ENCODE measurements at places on chromosomes 6 and 20.

DNA sequence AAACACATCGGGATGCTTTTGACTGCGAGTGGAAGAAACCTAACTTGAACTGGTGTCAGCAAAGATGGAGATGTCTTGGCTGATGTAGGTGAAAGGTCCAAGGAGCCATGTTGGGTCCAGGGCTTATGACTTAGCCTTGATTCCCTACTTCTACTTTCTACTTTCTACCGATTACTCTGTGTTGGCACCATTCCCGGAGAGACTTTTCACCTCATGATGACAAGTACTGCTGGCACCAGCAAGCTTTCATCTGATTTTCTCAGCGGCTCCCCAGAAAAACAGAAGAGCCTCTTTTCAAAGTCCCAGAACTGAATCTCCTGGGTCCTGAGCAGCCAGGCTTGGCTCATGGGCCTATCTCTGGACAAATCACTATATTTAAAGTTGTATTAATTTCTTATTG lies 4.9 kb upstream of the EDN3 start:
- no peak for DNase-seq

GRCh38 chr6:31639043-31639442 lies 13.4 kb downstream of the BAG6 start:
- DNase-seq: no peak

DNA sequence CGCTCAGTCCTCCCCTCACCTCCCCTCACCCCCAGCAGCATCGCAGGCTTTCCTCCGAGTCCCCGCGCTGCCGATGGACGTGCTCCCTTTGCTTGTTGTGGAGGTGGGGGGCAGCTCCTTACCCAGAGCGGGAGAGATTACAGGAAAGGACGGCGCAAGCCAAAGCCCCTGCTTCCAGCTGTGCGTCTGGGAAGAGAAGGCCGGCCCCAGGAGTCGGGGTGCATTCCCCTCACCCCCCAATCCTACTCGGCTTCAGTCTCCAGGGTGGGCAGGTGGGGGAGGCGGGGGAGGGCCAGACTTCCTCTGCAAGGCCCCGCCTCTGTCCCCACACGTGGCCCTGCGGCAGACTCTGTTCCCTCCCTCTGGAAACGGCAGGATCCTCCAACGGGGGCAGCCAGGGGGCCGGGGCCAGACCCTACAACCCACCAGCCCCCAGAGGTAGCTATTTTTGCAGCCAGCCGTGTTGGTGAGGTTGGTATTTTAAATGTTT lies 43.6 kb downstream of the NTSR1 start:
- no peak for DNase-seq

DNA sequence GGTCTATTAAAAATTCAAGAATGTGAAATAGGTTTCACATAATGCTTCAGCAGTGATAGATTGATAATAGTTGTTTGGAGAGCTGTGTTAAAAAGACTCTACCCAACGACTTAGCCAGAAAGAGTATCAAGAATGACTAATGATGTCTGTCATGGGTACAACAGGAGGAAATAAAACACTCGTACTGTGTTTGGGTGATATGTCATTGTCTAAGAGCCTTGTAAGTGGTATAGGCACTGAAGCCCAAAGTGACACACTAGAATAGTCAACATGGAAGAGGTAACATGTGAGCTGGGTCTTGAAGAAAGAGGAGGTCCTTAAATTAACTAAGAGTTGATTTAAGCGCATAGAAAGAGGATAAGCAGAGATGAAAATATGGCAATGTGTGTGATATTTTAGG lies 471.8 kb upstream of the MAN1A1 start:
- no peak for DNase-seq

DNA sequence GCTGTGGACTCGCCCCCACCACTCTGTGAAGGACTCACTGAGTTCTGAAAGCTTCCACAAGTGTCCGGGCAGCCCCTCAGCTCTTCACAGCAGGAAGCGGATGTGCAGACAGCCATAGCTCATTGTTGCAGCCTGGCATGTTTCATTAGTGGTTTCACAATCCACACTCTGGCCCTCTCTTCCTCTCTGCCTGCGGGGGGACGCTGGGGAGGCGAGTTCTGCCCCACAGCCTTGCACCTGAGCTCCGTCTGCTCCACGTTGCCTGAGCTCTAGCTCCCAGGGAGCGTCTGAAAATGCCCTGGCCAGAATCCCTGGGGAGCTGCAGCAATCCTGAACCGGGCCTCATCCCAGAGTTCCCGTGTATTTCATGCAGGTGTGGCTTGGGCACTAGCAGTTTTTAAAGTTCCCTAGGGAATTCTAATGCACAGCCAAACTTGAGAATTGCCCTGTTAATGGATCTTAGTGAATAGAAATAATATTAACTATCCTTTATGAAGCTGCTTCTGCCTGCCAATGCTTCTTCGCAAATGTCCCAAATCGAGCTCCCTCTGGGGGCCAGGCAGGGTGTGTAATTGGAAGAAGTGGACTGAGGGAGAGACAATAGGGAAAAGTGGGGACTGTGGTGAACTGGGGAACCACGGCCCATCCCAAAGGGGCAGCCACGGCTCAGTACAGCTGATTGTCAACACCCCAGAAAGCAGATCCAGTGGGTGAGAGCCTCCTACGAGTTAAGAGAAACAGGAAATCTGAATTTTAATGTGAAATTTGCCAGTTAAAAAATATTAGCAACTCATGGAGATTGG lies 51.5 kb downstream of the CTCFL start:
- DNase-seq: no peak

- no peak for DNase-seq
These were observed 9.2 kb downstream of the SCP2D1 start for GRCh38 chr20:18822832-18823231.

GRCh38 chr20:19511931-19512330 lies 246.1 kb upstream of the RIN2 start:
- no peak for DNase-seq

- DNase-seq: no peak
These were observed 46.7 kb downstream of the MARCKS start for GRCh38 chr6:113903666-113904330.

DNA sequence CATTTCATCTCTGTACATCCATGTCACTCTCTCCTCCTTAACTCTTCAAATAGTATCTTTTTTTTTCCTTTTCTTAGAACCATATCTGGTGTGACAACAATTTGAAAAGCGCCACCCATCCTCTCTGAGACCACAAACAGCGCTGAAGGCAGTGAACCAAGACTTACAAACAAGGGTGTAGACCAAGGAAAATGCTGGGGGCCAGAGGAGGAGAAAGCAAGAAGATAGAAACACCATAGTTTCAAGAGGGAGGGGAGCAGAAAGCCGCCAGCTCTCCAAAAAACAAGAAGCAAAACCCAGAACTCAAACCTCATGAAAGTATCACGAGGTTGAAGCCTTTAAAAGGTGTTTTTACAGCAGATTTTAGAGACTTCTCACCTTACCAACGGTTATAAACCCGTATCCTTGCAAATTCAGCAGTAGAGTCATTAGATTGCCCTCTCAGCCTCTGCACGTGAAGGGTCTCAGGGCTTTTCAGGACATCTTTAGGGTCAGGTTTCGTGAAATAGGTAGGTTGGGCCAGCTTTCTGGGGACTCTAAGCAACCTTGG lies 13.3 kb upstream of the RIPOR2 start:
- no peak for DNase-seq

DNA sequence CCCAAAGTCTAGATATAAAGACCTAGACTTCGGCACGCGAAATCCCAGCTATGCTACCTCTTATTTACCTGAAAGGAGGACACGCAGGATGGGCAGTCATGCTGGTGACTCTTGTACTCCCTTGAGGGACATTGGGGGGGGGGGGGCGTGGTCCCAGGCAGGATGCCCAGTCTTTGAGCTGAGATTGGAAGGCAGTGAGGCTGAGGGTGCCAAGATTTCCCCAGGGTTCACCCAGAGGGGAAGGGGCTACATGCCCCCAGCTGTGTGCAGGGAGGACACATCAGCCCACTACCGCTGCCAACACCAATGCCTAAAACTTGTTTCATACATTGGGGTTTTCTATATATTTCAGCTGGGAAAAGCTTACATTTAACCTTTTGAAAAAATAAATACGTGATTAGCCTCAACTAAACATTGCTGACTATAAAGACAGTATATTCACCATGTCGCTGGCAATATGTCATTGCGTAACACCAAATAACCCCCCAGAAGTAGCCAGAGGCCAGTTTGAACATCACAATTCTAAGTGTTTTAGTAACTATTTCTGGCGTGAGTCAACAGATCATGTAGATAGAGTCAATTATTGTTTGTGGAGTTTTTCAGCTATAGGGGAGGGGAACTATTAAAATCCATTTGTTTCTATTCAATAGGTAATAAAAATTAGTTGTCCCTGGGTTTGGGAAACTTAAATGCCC lies 21.6 kb downstream of the MGME1 start:
- no peak for DNase-seq

- DNase-seq: no peak
These were observed 211.9 kb downstream of the FOXC1 start for GRCh38 chr6:1821513-1822183.

DNA sequence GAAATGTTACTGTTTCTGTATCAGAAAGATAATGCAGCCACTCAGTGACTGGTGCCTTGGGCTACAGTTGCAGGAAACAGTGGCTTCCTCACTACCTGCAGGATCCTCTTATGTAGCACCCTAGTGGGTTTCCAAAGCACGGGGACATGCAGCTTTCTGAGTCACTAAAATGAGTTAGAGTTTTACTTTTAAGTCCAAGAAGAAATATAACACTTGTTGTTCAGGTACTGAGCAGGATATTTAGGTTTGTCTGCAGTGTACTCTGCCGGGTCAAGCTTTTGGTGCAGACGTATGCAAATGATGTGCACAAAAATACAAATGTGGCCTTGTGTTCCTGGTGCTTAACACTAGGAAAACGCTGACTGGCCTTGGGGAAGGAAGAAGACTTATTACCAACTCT lies 22.0 kb downstream of the ACSS1 start:
- no peak for DNase-seq

GRCh38 chr20:20743511-20744169 lies 31.2 kb upstream of the RALGAPA2 start:
- DNase-seq: peak; percentile 15

GRCh38 chr20:38890497-38890818 lies 35.8 kb upstream of the FAM83D start:
- DNase-seq: no peak

- DNase-seq: no peak
These were observed 50.6 kb downstream of the SOD2 start for GRCh38 chr6:159642481-159642880.

DNA sequence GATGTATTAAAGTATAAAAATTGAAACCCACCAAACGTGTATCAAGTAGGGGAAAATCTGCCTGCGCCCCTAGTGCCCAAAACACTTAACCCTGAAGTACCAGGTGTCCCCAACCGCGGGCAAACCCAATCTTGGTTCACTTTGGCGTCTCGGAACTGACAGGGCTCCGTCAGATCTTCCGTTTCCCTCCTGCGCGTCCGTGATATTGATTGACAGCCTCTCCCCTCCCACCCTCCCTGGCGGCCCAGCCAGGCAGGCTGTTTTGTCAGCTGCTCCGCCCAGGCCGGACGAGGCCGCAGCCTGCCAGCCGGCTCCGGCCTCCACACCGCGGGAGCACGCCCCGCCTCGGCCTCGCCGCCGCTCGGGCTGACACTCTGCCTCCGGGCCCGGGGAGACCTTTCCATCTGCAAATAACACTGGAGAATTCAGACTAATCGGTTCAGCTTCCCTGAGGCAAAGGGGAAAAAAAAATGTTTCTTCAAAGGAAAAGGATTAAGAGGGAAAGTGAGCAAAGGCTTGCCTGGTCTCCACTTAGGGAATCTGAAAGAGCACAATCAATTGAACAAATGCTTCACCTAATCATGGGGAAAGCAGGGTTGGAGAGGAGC lies 234.9 kb upstream of the MCHR2 start:
- peak; percentile 78 for DNase-seq

DNA sequence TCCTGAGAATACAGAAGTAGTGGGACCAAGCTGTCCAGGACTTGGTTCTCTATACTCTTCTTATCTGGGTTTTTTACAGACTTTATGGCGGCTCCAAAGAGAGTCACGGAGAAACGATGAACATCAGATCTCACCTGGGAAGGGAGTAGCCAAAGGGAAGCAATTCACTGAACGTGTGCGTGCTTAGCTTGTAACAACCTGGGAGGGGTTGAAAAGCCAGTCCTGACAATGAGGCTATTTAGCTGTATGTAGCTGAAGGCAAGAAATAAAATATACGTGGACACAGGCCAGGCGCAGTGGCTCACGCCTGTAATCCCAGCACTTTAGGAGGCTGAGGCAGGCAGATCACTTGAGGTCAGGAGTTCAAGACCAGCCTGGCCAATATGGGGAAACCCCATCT lies 18.2 kb upstream of the RBL1 start:
- no peak for DNase-seq

All from NCI-H2227 treated with DMSO at 0.1 percent for 48 hours (cell line).